Activated CD4-positive, alpha-beta T cell treated with anti-CD3 and anti-CD28 coated beads for 36 hours (primary cell): ENCODE measurements at places on chromosomes 1 and 21. TPM values are rescaled to one million over a fixed set of nuclear protein-coding genes. Genes with fewer than 3 reads are reported as not detected.

- DNase-seq = peak; percentile 92
Observed at GRCh38 chr1:234722904-234723720, 113.1 kb upstream of the IRF2BP2 start.

DNA sequence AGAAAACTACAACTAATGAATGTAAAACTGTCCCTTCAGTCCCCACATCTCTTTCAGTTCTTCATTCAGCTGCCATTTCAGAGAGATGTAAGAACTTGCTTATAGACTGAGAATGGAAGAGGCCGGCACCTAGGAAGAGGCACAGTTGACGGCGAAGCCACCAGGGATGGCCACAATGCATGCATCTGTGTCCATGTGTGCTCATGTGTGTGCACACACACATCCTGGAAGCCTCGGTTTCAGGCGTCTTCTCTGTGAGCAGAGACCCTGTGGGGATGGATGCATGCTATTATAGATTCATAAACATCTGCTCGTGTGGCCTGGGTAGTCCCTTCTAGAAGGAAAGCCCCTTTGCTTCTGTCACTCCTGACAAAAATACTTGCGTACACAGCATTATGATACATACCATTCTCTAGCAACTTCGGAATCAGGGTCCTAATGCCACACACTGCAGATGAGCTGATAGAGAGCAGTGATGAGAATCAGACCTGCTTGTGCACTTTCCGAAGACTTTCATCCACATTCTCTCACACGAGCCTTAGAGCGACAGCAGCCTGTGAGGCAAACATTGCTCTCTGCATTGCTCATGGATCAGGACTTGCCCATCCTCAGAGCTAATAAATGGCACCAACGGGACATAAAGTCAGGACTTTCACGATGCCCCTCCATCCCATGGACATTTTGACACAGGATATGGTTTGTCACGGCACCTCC is 12.4 kb upstream of the GPR61 start:
- DNase-seq = no peak

GRCh38 chr1:92953491-92953890 is 7.8 kb downstream of the DIPK1A start:
- peak; percentile 63 for DNase-seq

- no peak for DNase-seq
Observed at GRCh38 chr1:6303397-6304012, 42.6 kb upstream of the GPR153 start.

DNA sequence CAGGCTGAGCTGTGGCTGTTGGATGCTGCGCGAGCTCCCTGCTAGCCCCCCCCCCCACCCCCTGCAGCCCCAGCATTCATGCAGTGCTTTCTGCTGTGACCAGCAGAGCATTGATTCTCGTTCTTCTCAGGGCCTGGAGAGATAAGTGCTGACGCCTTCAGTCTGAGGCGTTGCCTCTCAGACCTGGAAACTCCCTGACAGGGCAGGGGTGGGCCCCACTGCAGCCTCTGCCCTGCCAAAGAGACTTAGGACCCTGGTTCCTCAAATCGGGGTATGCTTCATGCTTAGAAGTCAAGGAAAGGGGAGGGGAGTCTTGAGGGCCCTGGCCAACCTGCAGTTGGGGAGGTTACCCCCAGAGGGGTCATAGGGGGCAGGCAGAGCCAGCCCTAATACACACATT is 38.5 kb downstream of the PTPRF start:
- DNase-seq = no peak

GRCh38 chr1:233432916-233433315 is 105.4 kb downstream of the MAP3K21 start:
- DNase-seq = no peak

- no peak for DNase-seq
Observed at GRCh38 chr1:147736883-147737282, 23.5 kb downstream of the GJA5 start.

DNA sequence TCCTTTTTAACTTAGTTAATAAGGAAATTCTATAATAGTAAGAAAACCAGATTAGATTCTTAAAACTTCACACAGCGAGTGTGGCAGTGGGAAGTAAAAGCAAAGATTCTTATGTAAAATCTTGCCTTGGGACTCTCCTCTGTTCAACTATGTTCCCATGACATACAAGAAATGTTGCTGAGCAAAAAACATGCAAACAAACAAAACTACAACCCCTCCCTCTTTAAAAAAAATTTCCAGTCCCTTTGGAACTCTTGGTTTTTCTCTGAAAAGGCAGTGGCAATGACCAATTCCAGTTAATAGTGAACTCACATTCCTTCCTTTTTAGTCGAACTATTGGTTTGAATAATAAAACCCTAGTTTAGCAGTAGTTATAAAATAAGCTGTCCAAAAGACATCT is 453.1 kb upstream of the ZRANB2 start:
- no peak for DNase-seq

- DNase-seq = no peak
Observed at GRCh38 chr1:186375929-186376319, 286 bp downstream of the ODR4 start.

DNA sequence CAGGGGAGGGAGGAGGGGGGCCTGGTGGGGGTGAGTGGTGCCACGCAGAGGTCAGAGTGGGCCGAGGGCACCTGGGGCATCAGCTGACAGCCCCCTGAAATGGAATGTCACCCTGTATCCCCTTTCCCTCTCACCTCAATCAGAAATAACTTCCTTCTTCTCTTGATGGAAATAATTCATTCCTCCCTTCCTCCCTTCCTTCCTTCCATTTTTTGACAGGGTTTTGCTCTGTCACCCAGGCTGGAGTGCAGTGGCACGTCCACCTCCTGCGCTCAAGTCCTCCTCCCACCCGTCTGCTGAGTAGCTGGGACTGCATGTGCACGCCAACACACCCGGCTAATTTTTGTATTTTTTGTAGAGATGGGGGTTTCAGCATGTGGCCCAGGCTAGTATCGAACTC is 48.4 kb upstream of the LRRC3 start:
- DNase-seq = no peak

DNA sequence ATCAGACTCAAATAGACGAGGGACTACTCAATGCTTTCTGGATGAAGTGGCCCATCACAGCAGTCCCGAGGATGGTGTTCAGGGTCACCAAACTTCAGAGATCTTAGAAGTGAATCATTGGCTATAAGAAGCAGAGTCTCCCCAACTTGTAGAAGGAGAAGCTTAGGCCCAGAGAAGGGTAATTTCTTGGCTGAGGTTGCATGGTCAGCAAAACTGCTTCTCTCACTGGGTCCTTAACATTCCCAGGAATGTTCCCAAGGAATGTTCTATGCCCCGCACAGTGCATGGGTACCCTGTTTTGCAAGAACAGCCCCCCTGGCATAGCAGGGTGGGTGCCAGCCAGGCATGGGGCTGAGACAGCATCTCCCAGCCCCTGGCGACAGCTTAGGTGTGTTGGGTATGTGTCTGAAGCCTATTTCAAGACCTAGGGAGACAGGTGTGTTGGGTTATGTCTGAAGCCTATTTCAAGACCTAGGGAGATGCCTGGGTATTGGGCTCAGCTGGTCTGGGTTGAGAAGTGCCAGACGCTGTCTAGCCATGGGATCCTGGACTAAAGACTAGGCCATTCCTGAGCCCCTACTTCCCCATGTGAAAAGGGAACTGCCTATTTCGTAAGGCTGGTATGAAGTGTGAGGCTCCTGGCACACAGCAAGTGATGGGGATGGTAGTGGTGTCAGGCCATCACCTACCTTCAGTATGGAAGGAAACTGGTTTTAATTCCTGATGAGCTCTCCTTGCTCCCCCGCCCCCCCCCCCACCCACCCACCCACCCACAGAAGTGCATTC is 26.1 kb downstream of the PADI6 start:
- no peak for DNase-seq

GRCh38 chr21:23936224-23936623 is 1671.1 kb downstream of the MRPL39 start:
- DNase-seq = peak; percentile 13

Gene KISS1
- not detected for total RNA-seq

Gene PLPP3
- total RNA-seq = not detected

Gene UBL4B
- not detected for total RNA-seq

Gene CD34
- total RNA-seq = 0.04 TPM

Gene ERICH3
- total RNA-seq = not detected

Gene MANEAL
- 1.0 TPM for total RNA-seq

Gene C8A
- total RNA-seq = not detected
